ENCODE measurements at places on chromosomes 7 and 10.

DNA sequence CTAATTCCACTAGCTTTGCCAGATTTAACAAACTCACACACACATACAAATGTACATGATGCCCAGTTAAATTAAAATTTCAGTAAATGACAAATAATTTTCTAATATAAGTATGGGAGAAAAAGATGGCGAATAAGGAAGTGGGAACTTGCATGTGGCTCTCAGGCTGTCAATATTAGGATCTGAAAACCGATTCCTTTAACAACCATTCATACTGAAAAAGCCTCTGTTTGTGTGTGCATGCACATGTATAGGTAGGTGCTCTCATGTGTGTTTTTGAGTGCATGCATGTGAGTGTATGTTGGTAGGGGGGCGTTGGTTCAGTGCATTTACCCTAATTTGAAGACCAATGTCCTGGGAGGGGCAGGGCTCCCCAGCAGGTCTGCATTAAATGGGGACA is 125.3 kb downstream of the HTR7 start:
- DNase-seq: no peak

GRCh38 chr10:62082729-62083411 is 181.4 kb downstream of the ARID5B start:
- DNase-seq: peak; percentile 35

GRCh38 chr7:133186060-133186459 is 66.8 kb upstream of the EXOC4 start:
- no peak for DNase-seq

DNA sequence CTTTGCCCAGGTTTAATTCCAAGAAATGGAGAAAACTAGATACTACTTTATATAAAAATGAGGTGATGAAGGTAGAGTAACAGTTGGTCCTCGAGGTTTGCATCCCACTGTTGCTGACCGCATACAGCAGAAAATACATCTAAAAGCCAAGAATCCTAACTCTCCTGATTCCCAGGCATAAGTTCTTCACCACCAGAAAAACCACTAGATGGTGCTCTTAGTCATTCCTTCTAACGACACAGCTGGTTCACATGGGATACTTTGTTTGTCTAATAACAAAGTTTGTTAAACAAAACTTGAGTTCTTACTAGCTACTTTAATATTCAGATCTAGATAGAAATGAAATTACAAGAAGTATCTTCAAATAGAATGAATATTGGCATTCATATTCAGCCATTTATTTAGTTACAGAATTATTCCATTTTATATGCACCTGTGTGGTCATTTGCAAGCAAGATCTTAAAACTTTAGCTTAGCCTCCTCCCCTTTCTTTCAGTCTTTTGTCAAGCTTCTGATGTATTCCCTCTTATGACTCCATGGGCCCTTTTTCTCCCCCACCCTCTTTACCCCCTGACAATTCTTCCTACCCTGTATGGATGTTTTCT is 54.1 kb upstream of the CYP26C1 start:
- peak; percentile 8 for DNase-seq

DNA sequence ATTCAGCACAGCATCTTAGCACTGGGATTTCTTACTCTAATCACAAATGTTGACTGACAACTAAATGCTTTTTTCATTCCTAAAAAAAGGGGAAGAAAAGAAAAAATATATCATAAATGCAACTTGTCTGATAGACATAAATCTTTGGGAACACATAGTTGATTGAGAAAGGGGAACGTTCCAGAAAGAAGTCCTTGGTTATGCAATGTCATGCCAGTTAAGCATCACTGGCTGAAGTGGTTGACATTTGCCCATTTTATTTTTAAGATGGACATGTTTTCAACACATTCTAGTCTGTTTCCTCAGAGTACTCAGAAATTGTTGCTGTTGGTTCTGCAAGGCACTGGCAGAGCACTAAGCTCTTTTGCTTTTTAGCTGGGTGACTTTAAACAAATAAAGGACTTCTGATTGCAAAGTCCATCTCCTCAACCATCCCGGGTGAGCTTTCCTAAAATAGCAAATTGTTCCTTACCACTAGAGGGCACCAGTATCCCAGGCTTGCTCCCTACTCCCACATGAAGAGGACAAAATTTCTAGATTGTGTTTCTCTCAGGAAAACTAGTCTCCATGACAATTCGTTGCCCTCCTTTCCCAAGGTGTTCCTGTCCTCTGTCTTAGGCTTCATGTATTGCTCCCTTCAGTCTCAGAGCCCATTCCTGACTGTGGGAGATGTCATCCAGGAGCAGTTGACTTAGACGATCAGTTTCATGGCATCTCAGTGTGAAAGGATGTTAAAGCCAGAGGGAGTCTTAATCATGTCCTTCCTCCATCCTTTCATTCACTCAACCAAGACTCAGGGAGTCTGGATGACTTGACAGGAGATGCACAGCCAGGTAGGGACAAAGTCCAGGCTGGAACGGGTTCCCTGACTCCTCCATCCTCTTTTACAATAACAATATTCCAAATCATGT is 23.9 kb downstream of the OPALIN start:
- DNase-seq: peak; percentile 21

GRCh38 chr7:26515314-26515842 is 223.7 kb downstream of the SNX10 start:
- peak; percentile 78 for DNase-seq

DNA sequence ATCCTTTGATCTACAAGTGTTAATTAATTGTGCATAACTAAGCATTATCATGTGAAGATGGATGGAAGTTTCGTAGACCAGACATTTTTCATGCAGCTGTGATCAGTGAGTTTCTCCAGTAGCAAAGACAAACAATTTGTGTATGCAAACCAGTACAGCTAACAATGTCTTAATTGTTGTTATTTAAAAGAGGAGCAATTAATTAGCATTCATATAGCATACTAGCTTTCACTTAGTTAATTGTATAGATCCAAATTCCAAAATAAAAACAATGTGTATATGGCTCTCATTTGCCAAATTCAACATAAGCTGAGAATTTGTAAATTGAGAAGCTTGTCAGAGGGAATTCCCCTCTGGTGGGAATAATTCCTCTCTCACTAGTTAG is 22.6 kb upstream of the PRKCQ start:
- DNase-seq: no peak

DNA sequence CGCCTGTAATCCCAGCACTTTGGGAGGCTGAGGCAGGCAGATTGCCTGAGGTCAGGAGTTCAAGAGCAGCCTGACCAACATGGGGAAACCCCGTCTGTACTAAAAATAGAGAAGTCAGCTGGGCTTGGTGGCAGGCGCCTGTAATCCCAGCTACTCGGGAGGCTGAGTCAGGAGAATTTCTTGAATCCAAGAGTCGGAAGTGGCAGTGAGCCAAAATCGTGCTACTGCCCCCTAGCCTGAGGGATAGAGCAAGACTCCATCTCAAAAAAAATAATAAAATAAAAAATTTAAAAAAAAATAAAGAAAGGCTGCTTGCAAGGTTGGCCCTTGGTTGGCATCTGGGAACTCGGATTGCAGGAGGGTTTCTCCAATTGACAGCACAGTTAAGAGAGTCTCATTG is 221.6 kb downstream of the DGKI start:
- peak; percentile 41 for DNase-seq

DNA sequence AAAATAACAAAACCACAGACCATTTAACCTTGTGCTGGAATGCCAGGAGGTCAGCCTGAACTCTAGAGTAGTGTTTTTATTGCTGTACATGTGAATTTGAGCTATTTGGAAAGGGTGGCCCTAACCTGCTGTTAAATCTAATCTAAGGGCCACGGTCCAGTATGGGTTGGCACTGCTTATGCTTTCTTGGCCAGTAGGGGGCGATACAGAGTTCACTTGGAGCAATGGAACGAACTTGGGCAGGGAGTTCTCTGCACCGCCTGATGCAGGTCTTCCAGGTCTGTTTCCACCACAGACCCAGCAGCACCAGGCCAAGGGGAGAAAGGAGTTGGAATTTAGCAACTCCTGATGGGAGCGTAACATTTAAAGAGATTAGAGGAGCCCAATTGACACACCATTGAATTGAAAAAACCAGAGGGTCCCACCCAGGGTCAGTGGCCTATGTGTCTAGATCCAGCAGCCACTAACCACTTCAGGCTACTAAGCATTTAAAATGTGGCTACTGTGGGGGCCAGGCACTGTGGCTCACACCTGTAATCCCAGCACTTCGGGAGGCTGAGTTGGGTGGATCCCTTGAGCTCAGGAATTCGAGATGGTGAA is 75.7 kb upstream of the EFCAB10 start:
- DNase-seq: peak; percentile 72

DNA sequence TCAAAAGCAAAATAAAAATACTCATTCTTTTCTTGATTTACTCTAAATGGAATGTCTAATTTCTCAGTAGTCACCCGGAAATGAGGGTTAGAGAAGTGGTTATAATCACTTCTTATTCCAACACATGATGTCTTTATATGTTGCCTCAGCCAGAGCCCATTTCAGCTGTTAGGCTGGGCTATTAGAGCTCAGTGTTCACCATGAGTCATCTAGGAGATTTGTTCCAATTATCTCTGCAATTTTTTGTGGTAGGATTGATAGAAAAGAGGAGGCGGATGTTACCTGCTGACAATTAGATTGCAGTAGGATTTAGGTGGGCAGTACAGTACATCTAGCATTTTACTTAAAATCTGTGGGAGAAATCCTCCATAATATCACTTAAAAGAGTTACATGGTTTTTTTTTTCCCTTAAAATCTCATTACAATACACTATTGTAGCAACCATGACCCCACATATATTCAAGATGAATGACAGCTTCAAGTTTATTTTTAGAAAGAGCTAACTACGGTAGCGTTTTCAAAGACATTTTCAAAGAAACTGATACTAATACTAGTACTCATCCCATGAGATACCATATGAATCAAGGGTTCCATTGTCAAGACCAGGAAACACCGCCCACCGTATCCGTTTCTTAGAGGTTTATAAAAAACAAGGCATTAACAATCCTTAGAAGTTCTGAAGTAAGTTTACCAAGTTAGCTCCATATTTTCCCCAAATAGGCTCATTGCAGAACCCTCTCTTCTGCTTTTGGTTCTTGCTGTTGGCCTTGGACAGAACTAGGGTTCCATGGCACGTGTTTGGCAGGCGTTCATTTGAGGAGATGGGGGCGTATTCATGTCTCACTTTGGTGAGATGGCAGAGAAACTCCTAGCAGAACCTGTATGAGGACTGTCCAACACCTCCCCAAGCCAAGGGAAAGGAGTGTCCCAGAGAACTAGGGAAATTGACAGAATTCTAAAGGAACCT is 10.4 kb downstream of the CPA2 start:
- DNase-seq: peak; percentile 79

- no peak for DNase-seq
Measured at GRCh38 chr10:78744491-78745090, 324.2 kb upstream of the ZMIZ1 start.

- DNase-seq: no peak
Measured at GRCh38 chr10:133267293-133267692, 9.4 kb downstream of the ADAM8 start.

DNA sequence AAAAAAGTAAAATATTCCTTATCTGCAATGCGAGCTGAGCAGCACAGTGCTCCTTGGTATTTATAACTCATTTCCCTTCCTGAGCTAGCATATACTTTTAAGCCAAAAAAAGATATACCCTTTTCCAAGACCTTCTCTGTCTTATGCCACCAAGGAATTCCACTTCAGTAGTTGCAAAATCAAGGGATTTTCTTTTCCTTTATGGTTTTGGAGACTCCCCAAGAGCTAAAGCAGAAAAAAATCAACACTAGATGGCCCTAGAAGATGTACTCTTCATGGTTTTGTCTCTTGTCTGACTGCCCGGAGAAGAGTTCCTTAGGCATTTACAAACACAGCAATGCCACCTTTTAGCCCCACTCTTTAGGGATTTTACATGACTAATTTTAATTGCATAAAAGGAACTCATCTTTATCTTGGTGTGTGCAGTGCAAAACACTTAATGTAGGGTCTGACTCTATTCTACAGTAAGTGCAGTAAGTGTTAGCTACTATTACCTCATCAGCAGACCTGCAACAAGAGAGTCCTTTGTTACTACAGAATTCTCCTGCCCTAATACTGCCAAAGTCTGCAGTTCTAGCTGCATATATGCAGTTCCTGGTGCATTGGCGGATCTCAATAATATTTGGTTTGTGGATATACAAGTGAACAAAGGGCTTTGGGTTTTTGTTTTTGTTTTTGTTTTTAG is 443.3 kb downstream of the GFRA1 start:
- DNase-seq: no peak

- DNase-seq: no peak
Measured at GRCh38 chr10:128981251-128981650, 485.8 kb upstream of the MGMT start.

DNA sequence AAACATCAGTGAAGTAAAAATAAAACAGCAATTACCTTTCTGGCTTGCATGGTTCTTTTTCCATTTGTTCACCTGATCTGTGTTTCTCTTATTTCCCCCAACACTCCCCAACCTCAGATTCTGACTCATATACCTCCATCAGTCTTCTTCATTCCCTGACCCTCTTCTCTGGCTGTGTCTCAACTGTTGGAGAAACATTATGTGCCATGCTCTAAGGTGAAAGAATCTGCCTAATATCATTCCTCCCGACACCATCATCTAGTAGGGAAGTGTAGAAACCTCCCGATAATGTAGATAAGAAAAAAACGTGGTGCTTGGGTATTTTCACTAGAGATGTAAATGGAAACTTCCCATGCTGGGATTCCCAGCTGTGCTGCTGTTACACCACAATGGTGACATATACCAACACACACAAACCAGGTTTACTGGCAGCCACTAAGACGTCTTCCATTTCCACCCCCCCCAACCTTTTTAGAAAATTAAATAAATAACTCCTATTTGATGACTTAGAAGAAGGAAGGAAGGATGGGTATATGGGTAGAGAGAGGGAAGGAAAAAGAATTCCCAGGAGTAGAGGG is 63.4 kb downstream of the OSBPL3 start:
- no peak for DNase-seq

GRCh38 chr7:150828384-150828783 is 23.9 kb upstream of the AOC1 start:
- DNase-seq: no peak

- DNase-seq: no peak
Measured at GRCh38 chr7:147525325-147525724, 1065.2 kb upstream of the C7orf33 start.

GRCh38 chr7:105587909-105588635 is 6.8 kb upstream of the EFCAB10 start:
- peak; percentile 44 for DNase-seq

DNA sequence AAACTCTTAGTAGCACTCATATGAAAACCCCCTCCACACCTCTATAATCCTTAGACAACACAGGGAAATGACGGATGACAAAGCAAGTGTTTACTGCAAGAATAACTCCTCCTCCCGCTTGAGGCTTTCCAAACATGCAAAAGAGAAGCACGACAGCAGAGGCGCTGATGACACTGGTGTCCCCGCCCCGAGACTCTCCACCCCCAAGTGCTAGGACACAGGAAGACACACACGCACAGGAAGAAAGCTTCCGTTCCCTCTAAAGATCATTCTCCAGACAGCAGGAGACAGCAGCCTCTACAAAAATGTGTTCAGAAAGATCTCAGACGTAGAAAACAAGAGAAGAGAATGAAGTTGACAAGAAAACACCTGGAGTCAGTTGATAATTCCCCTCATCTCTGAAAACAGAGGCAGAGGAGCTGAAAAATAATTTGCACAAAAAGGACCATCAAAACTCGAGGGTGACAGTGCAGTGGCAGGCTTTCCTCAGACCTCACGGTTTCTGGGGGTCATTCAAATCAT is 90.2 kb downstream of the DLG5 start:
- no peak for DNase-seq

- no peak for DNase-seq
Measured at GRCh38 chr10:4382811-4383210, 443.2 kb upstream of the AKR1E2 start.

GRCh38 chr7:90251304-90251635 is 6.3 kb downstream of the CFAP69 start:
- peak; percentile 58 for DNase-seq
